ENCODE measurements at places on chromosomes 4 and X. TPM values are rescaled to one million over a fixed set of nuclear protein-coding genes. Genes with fewer than 3 reads are reported as not detected.

Gene FAM47A
- not detected for total RNA-seq

Gene RAB41
- total RNA-seq: not detected

Gene MAGEE1
- 3.2 TPM for total RNA-seq

Gene FREM3
- total RNA-seq: not detected

Gene PCDH19
- total RNA-seq: not detected

DNA sequence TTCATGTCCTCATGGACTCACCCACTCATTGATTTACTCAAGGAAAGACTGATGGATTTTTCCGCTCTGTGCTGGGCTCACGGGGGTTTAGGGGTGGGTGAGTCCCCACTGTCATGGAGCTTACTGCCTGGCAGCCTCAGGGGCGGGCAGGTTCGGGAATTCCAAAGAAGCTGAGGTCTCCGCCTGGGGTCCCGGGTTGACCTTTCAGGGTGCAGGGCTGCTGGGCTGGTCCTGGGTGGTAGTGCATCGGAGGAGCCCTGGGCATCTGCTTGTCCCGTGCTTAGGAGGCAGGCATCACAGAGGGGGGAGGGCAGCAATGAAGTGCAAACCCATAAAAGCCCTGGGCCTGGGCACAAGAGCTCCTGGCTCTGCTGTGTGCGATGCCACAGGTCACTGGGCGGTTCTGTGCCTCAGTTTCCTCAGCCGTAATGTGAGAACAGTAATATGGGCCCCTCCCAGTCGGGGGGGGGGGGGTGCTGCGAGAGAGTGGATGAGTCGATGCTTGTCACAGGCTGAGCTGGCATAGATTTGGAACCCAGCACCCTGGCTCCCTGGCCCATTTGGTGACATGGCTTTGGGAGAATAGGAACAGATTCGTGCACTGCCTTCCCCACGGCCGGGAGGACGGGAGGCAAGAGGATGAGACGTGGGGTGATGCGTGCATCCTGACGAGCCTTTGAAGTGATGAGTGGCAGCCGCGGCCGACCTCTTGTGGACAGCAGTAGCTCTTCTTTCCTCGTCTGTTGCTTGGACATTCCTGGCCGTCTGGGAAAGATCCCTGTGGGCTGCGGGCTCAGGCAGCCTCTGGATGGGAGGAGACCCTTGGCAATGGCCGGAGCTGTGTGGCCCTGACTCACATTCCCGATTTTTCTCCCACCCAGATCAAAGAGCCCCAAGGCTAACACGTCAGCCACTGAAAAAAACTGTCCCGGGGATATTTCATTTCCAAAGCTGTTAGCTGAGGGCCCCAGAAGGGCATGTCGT, 42.0 kb downstream of the PSAPL1 start:
- H3K36me3 ChIP-seq: no peaks in the 10 kb centered on the region
- H3K27ac ChIP-seq: no peak overlapping the region
- DNase-seq: no peak
- H3K4me1 ChIP-seq: no peaks in the 10 kb centered on the region
- no peak overlapping the region for H3K4me3 ChIP-seq

- H3K36me3 ChIP-seq: no peaks in the 10 kb centered on the region
- peaks cover 85% of the 10 kb centered on the region for H3K27me3 ChIP-seq
- peak overlapping the region; percentile 12 for H3K4me3 ChIP-seq
- peak; percentile 73 for DNase-seq
- peaks cover 46% of the 10 kb centered on the region for H3K4me1 ChIP-seq
- no peak overlapping the region for H3K27ac ChIP-seq
These were observed 1.0 kb upstream of the PDGFRA start for GRCh38 chr4:54228056-54228527.

GRCh38 chrX:22041907-22042530, 9.9 kb downstream of the PHEX start:
- no peak overlapping the region for H3K27ac ChIP-seq
- DNase-seq: peak; percentile 12
- peaks cover 16% of the 10 kb centered on the region for H3K4me1 ChIP-seq
- H3K27me3 ChIP-seq: no peaks in the 10 kb centered on the region
- H3K4me3 ChIP-seq: no peak overlapping the region
- H3K36me3 ChIP-seq: no peaks in the 10 kb centered on the region

GRCh38 chr4:6184169-6184568, 16.2 kb downstream of the JAKMIP1 start:
- no peak for DNase-seq
- H3K4me3 ChIP-seq: no peak overlapping the region
- H3K27ac ChIP-seq: peak overlapping the region; percentile 84
- H3K27me3 ChIP-seq: no peaks in the 10 kb centered on the region

- no peaks in the 10 kb centered on the region for H3K36me3 ChIP-seq
- no peak for DNase-seq
- no peak overlapping the region for H3K4me3 ChIP-seq
- no peak overlapping the region for H3K27ac ChIP-seq
- H3K27me3 ChIP-seq: no peaks in the 10 kb centered on the region
These were observed 467.7 kb downstream of the NKX6-1 start for GRCh38 chr4:84031401-84031800.

- H3K4me1 ChIP-seq: no peaks in the 10 kb centered on the region
- no peak overlapping the region for H3K27ac ChIP-seq
- DNase-seq: peak; percentile 42
- H3K36me3 ChIP-seq: no peaks in the 10 kb centered on the region
- H3K4me3 ChIP-seq: no peak overlapping the region
- H3K27me3 ChIP-seq: peaks cover 2% of the 10 kb centered on the region
These were observed 668.0 kb upstream of the LCORL start for GRCh38 chr4:18689308-18690115.

- no peaks in the 10 kb centered on the region for H3K4me1 ChIP-seq
- H3K27me3 ChIP-seq: no peaks in the 10 kb centered on the region
- no peak overlapping the region for H3K4me3 ChIP-seq
- H3K36me3 ChIP-seq: no peaks in the 10 kb centered on the region
- H3K27ac ChIP-seq: no peak overlapping the region
These were observed 211.7 kb downstream of the FAT4 start for GRCh38 chr4:125526420-125526819.

GRCh38 chr4:22385611-22386011, 130.3 kb downstream of the ADGRA3 start:
- no peaks in the 10 kb centered on the region for H3K27me3 ChIP-seq
- DNase-seq: no peak
- no peak overlapping the region for H3K4me3 ChIP-seq
- H3K4me1 ChIP-seq: peaks cover 2% of the 10 kb centered on the region

DNA sequence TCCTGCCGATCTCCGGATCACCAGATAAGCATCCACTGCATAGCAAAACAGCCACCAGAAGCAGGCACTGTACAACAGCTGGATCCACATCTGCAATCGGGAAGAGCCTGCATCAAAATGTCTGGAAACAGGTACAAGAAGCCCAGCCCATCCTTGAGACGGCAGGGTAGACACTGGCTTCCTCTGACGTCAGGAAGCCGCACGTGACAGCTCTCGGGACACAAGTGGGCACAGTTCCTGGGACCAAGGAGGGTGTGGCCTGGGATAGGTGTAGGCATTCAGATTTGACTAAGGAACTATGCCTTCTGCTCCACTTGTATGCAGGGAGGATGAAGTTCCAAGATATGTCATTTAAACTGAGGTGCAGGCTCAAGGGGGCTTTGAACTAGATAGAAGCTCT, 6.3 kb downstream of the GPR143 start:
- H3K27me3 ChIP-seq: peaks cover 4% of the 10 kb centered on the region
- DNase-seq: no peak
- no peak overlapping the region for H3K27ac ChIP-seq
- no peaks in the 10 kb centered on the region for H3K36me3 ChIP-seq

DNA sequence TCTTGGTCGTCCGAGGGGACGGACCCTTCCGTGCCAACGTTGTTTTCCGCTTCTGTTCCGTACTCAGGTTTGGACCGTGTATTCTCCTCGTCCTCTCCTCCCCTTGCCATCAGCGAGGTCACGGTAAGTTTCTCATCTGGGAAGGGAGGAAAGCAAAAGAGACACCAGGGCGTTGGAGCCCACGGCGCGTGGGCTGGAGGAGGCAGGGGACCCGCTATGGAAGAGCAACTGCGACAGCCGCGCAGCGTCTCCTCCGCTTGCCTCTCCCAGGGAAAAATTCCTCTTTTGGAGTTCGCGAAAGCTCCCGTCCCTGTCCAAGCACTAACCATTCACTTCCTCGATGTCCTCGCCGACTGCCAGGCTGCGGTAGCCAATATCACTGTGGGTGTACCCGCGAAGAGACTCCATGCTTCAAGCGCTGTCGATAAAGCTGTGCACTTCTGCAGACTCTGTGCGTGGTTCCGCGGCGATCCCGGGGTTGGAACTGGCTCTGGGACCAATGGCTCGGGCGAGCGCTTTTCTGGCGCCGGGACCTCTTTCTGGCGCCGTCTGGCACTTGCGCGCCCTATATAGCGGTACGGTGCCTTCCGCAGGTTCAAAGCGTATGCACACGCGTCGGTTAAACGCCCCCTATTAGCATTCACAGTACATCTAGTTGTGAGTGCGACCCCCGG, at the start of gene ESX1:
Gene ESX1, minus strand, starts transcription at position 492 of the 674 bp plus-strand sequence. Its CDS starts 84 bp downstream, at position 408.
- H3K27ac ChIP-seq: no peak within 1 kb of the TSS
- H3K4me1 ChIP-seq: peaks cover 6% of the 10 kb centered on the region
- no peaks in the 10 kb centered on the region for H3K36me3 ChIP-seq
- peak; percentile 10 for DNase-seq
- H3K27me3 ChIP-seq: peaks cover 27% of the 10 kb centered on the region
